ENCODE measurements at places on chromosomes 2 and 18.

DNA sequence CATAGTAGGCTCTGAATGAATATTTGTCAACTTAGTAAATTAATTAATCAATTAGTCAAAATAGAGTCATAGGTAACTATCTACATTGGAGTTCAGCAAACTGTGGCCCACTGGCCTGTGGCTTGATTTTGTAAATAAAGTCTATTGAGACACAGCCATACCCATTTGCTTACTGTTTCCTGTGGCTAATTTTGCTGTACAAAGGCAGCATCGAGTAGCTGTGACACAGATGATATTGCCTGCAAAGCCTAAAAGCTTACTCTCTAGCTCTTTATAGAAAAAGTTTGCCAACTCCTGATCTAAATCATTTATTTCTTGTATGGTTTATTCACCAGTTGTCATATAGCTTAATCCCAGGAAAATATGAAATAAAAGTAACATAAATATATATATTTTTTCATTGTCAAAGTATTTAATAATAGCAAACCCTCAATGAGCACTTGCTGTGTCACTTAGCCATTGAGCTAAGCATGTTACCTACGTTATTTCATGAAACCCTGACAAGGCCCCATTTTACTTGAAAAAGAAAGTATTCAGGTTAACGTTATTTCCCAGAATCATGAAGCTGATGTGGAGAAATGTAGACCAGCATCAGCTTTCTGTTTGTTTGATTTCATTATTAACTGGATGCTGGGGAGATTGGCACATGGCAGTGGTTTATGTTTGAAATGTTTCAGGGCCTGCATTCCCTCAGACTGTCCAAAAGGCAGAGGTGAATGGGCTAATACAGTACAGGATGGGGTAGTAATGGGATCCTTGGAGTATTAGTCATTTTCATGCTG, 69.6 kb downstream of the ICOS start:
- DNase-seq = no peak

DNA sequence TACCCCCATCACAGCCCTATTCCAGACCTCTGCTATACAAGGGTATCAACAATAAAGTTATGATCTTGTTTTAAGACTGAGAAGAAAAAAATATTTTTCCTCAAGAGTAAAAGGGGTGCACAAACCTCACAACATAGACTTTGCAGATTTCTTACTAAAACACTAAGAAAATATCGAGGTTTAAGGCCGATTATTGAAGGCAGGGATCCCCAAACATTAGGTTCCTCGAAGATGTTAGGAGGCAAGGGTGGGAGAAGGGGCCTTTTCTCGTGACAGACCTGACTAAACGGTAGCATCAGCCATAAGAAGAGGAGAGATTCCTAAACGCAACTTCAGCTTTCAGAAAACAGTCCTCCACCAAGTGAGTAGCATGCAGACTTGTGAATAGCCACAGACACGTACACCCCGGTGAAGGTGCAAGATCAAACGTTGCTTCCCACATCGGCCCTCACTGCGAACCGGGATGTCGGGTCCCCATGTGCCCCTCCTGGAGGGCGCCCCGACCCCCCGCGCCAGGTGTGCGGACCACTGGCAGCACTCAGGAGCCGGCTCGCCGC, 678 bp downstream of the PIAS2 start:
- no peak for DNase-seq

DNA sequence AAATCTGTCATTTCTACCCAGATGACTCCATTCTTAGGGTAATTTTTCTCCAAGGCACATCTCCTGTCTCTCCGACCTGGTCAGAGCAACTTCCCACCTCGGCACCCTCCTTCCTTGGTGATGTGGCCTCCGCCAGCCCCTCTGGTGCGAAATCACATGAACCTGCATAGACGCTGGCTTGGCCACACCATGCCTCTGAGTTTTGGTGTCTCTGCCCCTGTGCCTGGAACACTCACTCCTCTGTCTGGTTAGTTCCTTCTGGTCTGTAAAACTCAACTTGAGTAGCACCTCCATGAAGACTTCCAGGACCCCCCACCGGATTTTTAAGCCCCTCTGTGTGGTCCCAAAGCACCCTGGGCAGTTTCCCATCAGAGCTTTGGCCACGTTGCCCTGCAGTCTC, 83.2 kb upstream of the OTOS start:
- DNase-seq = no peak

DNA sequence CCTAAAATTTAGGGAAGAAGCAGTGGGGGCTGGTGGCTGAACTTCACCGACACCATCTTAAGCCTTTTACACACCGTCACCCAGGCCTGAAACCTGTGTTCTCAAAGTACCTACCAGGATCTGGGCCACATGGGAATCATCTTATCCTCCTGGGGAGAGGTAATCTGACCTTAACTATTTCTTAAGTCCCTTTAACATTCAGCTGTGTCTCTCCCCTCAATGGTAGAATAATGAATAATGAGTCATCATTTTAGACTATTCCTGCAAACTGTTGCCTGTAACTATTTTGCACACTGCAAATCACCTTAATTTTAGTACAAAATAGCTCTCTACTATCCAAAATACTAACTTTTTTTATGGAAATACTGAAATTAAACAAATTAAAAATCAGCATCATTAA, 149.4 kb upstream of the KLF7 start:
- no peak for DNase-seq

DNA sequence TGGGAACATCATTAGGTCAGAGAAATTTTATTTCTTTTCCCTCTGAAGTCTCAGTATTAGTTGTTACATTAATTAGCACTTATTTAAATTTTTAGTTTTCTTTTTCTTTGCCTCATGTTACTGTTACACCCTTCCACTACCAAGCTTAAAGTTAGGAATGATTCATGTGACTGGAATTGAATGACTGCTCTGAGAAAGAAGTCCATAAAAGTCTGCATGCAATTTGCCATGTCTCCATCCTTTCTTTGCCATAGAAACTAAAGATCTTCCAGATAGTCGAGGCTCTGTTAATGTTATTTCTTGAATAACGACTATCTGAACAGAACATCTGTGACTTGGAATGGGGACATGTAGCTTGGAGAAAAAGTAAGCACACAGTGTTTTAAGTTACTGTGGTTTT, 1269.8 kb upstream of the PIK3C3 start:
- no peak for DNase-seq

DNA sequence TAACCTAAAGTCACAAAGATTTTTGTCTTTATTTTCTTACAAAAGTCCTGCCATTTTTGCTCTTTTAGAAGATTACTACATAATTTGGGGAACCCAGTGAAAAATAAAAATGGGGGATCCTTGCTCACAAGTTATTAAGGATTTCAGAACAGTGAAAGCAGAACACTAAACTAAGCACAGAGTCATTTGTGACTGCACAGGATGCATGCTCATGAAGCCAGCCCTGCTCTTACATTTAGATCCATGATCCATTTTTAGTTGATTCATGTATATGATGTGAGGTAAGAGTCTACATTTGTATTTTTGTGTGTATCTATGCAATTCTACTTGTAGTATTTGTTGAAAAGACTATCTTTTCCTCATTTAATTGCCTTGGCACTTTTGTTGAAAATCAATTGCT, 21.8 kb downstream of the SP140L start:
- no peak for DNase-seq

GRCh38 chr2:20796374-20796791, 26.5 kb downstream of the LDAH start:
- no peak for DNase-seq

DNA sequence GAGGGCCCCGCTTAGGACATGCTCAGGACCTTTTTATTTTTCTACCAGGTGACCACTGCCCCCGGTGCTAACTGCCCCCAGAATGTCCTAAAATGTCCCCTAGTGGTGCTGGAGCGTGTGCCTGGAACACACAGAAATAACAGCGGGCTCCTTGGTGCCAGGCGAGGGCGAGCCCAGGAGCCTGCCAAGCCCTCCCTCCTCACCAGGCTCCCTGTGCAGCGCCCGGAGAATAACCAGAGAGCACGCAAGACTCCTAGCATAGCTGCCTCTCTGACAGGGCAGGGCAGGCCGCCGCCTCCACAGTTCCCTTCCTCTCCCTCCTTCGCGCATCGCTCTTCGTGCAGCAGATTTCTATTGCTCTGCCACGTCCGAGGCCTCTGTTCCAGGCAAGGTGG, 84.3 kb upstream of the ZNF516 start:
- no peak for DNase-seq

- DNase-seq = no peak
Observed at GRCh38 chr2:25822190-25823117, 55.8 kb downstream of the ASXL2 start.

GRCh38 chr2:69668598-69668997, 25.1 kb upstream of the AAK1 start:
- no peak for DNase-seq

DNA sequence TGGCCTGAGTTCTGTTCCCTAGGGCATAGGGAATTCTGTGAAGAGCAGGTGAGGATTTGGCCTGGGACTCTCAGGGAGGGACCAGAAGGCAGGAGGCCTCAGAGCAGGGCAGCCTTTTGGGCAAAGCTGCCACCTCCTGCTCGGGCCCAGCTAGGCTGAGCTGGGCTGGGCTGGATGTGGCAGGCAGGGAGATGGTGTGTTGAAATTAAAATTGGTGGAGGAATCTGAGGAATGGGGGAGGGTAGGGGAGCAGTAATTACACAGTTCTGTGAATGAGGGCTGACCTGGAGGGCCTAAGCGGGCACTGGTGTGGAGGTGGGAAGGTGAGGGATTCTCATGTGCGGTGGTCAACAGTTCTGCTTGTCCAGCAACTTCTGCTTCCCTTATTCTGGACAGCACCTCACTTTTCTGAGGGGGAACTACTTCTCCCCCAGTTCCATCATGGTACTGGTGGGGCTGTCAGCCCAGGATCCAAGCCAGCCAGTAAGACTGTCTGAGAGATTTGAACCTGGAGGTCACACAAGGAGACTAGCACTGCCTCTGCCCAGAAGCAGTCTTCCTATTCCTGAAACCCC, 22.0 kb upstream of the ASPRV1 start:
- DNase-seq = no peak

- no peak for DNase-seq
Observed at GRCh38 chr2:125318740-125319139, 1293.7 kb downstream of the CNTNAP5 start.

GRCh38 chr2:230735884-230736283, 23.2 kb downstream of the CAB39 start:
- no peak for DNase-seq

DNA sequence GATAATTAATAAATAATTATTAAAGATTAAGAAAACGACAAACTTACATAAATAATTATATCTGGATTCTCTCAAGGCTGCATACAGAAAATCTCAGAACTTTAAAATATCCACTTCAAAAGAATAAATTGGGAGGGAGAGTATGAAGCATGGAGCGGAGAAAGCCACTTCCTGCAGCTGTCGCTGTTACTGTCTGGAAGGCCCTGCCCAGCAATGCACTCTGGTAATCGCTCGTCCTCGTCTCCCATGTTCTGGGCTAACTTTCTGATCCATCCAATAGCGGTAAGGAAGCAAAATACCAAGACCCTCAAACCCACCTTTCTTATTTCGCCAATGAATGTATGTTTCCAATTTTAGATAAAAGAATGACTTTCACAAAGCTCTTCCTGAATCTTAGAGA, 26.7 kb downstream of the CYRIA start:
- DNase-seq = no peak

- no peak for DNase-seq
Observed at GRCh38 chr2:63849381-63850203, 7.9 kb downstream of the UGP2 start.

DNA sequence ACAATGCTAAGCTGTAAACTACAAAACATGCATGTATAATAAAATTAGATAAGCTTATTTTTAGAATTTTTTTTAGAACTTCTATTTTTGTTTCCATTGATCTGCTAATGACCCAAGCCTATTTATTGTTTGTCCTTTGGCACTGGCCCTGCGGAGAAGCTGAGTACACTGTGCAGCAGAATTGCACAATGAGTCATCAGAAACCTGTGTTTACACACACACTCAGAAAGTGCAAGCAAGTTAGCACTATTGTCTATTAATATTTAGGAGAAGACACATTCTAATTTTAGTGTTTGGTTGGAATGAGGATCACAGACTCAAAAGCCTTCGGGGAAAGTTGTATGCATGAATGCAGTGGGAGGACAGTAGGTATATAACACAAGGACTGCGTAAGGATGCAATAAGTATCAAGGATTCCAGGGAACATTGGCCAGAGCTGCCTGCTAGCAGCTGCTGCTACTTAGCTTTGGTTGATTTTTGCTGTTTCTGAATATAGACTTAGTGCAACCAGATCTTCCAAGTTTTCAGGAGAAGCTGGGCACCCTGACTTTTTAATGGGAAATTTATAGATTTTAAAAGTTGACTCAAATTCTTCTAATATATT, 128.2 kb downstream of the KCNH7 start:
- DNase-seq = no peak

GRCh38 chr2:126978333-126978732, 79.6 kb downstream of the TEX51 start:
- no peak for DNase-seq

- no peak for DNase-seq
Observed at GRCh38 chr2:195813421-195813820, 156.4 kb downstream of the SLC39A10 start.

DNA sequence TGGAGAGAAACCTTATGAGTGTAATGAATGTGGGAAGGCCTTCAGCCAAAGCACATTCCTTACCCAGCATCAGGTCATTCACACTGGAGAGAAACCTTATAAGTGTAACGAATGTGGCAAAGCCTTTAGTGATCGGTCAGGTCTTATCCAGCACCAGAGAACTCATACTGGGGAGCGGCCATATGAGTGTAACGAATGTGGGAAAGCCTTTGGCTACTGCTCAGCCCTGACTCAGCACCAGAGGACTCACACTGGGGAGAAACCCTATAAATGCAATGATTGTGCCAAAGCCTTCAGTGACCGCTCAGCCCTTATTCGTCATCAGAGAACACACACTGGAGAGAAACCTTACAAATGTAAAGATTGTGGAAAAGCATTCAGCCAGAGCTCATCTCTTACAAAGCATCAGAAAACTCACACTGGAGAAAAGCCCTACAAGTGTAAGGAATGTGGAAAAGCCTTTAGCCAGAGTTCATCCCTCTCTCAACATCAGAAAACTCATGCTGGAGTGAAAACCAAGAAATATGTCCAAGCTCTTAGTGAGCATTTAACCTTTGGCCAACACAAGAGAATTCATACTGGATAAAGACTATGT, 7.8 kb downstream of the ZNF892 start:
- no peak for DNase-seq

- DNase-seq = no peak
Observed at GRCh38 chr2:212958757-212959295, 192.6 kb downstream of the IKZF2 start.

GRCh38 chr2:41999592-42000281, 48.1 kb upstream of the PKDCC start:
- DNase-seq = no peak

DNA sequence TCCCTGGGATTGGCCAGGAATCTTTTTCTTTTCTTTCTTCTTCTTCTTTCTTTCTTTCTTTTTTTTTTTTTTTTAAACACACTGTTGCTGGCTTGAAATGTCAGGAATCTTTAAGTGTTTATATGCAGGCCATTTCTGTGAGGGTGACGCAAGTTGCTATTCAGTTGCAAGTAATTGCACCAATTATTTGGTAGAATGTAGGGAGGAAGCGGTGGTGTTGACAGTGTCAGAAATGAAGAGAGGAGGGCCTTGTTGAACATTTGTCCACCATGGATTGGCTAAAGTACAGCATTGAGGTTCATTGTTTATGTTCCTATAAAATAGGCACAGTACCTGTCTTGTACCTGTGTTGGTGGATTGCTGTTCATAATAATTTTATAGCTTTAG, 6.5 kb downstream of the RPIA start:
- DNase-seq = no peak

- no peak for DNase-seq
Observed at GRCh38 chr2:200302940-200303727, 3.4 kb upstream of the SPATS2L start.
